Left lobe of liver (tissue), 2 donors: ENCODE measurements at places on chromosomes 5 and 9. TPM values are rescaled to one million over a fixed set of nuclear protein-coding genes. Genes with fewer than 3 reads are reported as not detected.

Gene CCDC192
- not detected for total RNA-seq

Gene RMRP
- total RNA-seq: 13,056 TPM

Gene ALDH1A1
- 527 TPM for total RNA-seq

Gene FBP2
- total RNA-seq: not detected

Gene CNTRL
- 3.6 TPM for total RNA-seq

Gene ADCY2
- 0.35 TPM for total RNA-seq

Gene SPINK4
- not detected for total RNA-seq
